Activated CD4-positive, alpha-beta T cell treated with anti-CD3 and anti-CD28 coated beads for 36 hours (primary cell): ENCODE measurements at places on chromosomes 13 and 19.

GRCh38 chr13:32889986-32890565 is 126.1 kb upstream of the KL start:
- no peak for DNase-seq

DNA sequence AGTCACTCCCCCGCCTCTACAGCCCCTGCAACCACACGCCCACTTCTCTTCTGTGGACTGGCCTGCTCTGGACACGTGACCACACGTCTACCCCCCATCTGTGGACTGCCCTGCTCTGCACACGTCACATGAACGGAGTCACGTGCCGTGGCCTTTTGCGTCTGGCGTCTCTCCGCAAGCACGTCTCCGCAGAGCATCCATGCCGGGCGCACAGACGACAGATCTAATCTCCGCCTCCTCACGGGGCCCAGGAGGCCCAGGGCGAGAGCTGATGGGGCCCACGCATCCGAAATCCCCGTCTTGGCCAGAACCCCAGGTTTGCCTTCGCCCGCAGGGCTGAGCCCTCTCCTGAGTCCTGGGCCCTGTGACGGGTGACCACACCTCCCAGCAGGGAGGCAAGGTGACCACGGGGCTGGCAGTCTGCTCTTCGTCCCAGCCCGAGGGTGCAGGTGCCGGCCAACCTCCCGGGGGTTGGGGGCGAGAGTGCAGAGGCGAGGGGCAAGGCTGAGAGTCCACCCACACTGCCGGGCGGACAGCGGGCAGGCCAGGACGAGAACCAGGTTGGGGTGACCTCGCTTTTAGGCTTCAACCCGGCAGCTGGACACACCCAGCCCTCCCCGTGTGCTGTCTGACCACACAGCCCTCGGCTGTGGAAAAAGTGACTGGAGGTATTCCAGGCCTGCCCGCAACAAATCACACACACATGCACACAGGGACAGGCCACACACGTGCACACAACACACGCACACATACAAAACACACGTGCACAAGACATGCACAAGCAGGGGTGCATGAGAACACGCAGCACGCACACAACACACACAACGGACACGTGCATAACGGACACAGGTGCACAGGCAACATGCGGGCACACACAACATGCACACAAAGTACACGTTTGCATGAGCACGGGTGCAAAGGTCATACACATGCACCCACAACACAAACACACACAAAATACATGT is 3.9 kb downstream of the SBNO2 start:
- no peak for DNase-seq

DNA sequence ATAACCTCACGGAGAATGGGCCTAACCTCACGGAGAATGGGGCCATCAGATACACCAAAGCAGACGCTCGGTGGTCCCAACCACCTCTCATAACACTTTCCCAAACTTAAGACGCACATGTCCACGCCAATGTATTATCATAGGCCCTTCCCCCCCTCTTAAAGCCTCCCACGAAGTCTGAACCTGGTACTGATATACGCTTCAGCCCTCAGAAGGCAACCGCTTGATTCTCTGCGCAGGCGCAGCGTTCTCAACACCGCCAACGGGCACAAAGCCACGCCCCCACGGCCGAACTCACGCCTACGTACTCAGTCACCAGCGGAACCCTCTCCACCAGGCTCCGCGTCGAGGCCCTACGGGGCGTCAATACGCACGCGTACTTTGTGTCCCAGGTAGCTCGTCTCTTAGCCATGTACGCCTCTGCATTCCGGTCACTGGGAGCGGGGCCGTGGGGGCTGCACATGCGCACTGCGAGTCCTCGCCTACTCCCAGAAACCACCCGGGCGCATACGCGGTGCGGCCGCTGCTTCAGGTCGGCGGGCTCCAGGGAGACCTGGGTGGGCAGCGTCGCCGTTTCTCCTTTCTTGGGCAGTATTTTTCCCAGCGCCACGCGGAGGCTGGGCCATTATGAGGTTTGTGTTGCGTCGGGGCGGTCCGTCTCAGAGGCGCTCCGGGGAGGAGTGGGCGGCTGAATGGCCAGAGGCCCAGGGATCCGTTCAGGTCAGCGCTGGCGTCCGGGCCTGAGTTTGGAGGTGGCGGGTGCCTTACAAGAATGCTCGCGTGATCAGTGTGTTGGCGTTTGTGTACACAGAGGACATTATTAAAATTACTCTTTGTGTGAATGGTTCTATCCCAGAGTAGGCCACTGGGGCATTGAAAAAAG is 25.3 kb downstream of the ZNF582 start:
- DNase-seq, result peak; percentile 92

GRCh38 chr13:45975337-45975736 is 77.2 kb downstream of the ZC3H13 start:
- DNase-seq, result no peak

- no peak for DNase-seq
Observed at GRCh38 chr13:58573743-58574142, 942.2 kb downstream of the PCDH17 start.

GRCh38 chr13:111007209-111007608 is 92.3 kb upstream of the ANKRD10 start:
- DNase-seq, result no peak
